Thyroid gland (tissue), 4 donors: ENCODE measurements at places on chromosomes 2 and 18. TPM values are rescaled to one million over a fixed set of nuclear protein-coding genes. Genes with fewer than 3 reads are reported as not detected.

DNA sequence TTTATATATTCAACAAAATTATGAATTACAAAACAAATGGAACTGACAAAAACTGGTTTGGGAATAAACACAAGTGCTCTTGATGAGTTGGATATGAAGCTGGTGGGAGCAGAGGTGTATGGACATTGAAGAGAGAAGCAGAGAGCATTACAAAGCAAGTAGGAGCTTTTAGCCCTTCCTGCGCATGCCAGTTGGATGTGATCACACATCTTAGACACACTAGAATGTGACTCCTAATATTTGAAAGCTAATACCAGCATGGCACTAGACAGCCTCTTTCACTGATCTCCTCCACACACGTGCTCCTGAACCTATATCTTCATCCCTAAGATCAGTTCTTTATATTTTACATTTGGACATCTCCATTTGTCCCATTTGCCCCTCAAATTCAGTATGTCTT is 298.1 kb downstream of the MTX2 start:
- H3K36me3 ChIP-seq = no peaks in the 10 kb centered on the region
- DNase-seq = no peak
- no peaks in the 10 kb centered on the region for H3K4me1 ChIP-seq
- H3K27me3 ChIP-seq = no peaks in the 10 kb centered on the region

DNA sequence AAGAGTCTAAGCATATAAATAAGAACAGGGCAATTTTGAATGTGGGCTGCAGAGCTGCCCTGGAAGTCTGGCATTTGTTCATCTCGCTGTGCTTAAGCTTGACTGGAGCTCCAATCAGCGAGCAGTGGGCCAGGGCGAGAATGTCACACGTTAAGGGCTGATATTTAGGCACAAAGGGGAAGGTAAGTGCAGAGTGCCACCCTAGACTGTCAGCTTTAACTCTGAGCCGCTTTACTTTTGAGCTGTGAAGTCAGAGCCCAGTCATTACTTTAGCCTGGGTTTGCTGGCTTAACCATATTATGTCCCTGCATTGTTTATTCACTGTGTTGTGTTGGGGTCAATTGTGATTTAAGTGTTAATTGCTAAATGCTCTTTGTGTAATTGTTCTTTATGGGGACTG is 236.1 kb upstream of the SIX3 start:
- H3K4me1 ChIP-seq = no peaks in the 10 kb centered on the region
- H3K4me3 ChIP-seq = no peak overlapping the region
- H3K36me3 ChIP-seq = no peaks in the 10 kb centered on the region

DNA sequence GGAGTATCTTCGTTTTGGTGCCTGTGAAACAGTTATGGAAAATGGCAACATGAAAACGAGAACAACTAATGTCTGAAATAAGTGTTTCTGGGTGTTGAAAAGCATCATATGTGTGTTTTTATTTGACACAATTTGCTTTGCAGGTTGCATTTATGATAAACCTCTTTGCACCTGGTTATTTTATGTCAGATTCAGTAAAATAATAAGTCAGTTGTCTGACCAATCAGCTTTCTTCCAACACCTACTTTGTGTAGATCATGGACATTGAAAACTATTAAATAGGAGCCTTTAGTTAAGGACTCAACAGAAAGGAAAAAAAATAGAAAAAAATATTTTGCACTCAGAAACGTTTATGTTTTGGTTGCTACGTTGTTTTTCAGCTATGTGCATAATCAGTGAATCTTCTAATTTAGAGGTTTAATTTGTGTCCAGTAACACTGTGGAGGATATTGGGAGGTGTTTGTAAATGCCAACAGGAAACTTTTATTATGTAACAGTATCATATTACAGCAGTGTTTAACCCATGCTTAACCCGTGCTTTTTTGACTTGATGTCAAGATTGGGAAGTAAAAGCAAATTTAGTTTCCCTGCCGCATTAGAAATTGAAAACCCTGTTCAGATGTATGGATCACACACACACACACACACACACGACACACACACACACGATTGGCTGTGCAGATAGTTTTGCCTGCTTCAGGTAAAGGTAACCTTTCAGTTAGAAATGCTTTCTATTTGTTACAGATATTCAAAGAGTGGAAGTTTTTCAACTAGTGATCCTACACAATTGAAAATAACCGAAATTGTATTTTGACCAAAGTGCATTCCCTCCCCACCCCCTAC is 2.6 kb downstream of the PKP4 start:
- H3K36me3 ChIP-seq = no peaks in the 10 kb centered on the region
- H3K4me3 ChIP-seq = peak overlapping the region; percentile 89
- peak overlapping the region; percentile 100 for H3K27ac ChIP-seq
- no peak for DNase-seq
- H3K4me1 ChIP-seq = peaks cover 23% of the 10 kb centered on the region
- H3K27me3 ChIP-seq = no peaks in the 10 kb centered on the region

- no peaks in the 10 kb centered on the region for H3K4me1 ChIP-seq
- no peak overlapping the region for H3K4me3 ChIP-seq
- H3K27me3 ChIP-seq = no peaks in the 10 kb centered on the region
- H3K36me3 ChIP-seq = no peaks in the 10 kb centered on the region
- DNase-seq = no peak
- no peak overlapping the region for H3K27ac ChIP-seq
Observed at GRCh38 chr18:54388203-54389142, 30.8 kb downstream of the C18orf54 start.

DNA sequence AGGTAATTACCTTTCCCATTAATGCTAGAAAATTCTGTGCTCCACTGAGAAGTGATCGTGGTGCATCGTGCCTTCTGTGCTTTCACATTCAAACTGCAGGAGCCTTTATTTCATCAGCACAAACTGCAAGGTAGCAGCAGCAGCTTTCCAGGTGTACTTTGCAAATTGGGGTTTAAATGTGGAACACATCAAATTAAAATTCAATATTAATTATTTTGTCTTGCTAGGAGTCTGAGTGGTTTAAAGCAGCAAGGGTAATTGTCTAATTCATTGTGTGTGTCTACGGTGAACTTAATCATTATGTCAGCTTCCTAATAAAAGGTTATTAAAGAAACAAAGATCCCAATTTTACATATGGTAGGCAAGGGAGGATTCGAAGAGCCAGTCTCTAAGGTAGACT is 180.8 kb upstream of the ATP5MC3 start:
- no peaks in the 10 kb centered on the region for H3K36me3 ChIP-seq
- H3K4me1 ChIP-seq = no peaks in the 10 kb centered on the region
- no peaks in the 10 kb centered on the region for H3K27me3 ChIP-seq

- H3K36me3 ChIP-seq = no peaks in the 10 kb centered on the region
- H3K27ac ChIP-seq = no peak overlapping the region
- DNase-seq = no peak
- no peaks in the 10 kb centered on the region for H3K27me3 ChIP-seq
- no peak overlapping the region for H3K4me3 ChIP-seq
Observed at GRCh38 chr2:63817382-63817781, 24.3 kb upstream of the UGP2 start.

DNA sequence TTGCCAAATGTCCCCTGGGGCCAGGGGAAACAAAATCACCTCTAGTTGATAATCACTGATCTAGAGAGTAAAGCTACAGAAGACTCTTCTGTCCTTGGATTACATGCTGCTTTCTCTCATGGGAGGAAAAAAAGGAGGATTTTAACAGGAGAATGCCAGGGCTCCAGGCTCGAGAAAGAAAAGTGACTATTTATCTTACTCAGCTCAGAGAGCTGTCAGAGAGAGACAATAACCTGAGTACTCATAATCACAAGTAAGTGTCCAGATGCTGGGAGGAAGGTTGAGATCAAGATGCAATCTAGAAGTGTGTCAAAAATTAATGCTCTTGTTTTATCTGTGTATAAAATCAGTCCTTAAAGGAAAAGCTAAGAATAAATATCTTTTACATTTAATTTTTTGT is 133.3 kb downstream of the PTRHD1 start:
- H3K36me3 ChIP-seq = no peaks in the 10 kb centered on the region
- no peak overlapping the region for H3K27ac ChIP-seq
- DNase-seq = no peak

GRCh38 chr2:119202610-119203310 is 20.9 kb upstream of the STEAP3 start:
- H3K27me3 ChIP-seq = no peaks in the 10 kb centered on the region
- H3K27ac ChIP-seq = no peak overlapping the region
- no peaks in the 10 kb centered on the region for H3K36me3 ChIP-seq
- no peak overlapping the region for H3K4me3 ChIP-seq

Gene OTOS
- total RNA-seq = 62.8 TPM

Gene KCNJ13
- 4.2 TPM for total RNA-seq

Gene PFN4
- 2.0 TPM for total RNA-seq

Gene RGPD4
- not detected for total RNA-seq
